Stimulated activated CD4-positive, alpha-beta T cell treated with anti-CD3 and anti-CD28 coated beads, Interleukin-1b, Interleukin-23, amount 100 ng/mL, for 4 hours (primary cell): ENCODE measurements at places on chromosomes 11 and 22.

DNA sequence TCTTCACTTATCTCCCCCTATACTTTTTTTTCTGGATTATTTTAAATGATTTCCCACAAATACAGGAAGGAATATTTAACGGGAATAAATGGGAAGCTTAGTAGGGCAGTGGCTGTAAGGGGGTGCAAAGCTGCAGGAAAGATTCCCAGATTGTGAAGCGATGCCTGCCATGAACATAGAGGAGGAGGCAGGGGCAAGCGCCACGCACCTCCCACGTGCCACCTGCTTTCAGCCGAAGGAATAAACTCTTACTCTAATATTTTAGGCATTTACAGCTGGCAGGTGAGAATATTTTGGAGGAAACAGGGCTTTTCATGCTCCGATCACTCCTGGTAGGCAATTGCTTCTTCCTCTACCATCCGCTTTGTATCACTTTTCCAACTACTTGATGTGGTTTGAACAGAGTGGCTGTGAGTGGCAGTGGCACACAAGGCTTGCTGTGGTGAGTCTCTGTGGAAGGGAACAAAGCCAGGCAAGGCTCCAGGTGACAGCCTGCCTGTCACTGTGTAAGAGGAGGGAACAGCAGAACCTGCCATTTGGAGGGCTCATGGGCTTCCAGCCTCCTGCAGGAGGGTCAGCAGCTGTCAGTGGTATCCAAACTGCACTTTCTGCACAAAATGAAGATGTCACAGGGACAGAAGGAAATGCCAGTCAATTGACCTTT, 54.5 kb upstream of the PLET1 start:
- no peak for DNase-seq

- DNase-seq, result no peak
Observed at GRCh38 chr11:110883256-110883655, 171.0 kb upstream of the ARHGAP20 start.

GRCh38 chr11:55949330-55949729, 13.1 kb upstream of the OR5I1 start:
- DNase-seq, result no peak

DNA sequence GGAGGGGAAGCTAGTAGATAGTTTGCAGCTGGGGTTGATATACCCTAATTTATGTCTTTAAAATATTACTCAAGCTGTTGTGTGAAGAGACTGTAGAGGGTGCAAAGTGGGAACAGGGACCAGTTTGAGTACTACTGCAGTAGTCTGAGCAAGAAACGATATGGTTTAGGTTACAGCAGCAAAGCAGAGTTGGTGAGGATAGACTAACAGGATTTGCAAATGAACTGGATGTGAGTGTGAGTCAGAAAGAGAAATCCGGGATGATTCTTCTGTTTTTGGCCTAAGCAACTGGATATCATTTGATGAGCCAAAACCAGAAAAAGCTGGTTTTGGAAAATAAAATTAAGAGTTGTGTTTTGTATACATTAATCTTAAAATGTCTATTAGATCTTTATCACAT, 749.5 kb upstream of the CCDC90B start:
- no peak for DNase-seq
